Stimulated activated CD8-positive, alpha-beta memory T cell treated with anti-CD3 and anti-CD28 coated beads, Interleukin-7, amount 100 ng/mL, for 24 hours (primary cell): ENCODE measurements at places on chromosomes 2 and 18.

- DNase-seq: no peak
These were observed 97.7 kb downstream of the INO80D start for GRCh38 chr2:205988274-205988673.

- no peak for DNase-seq
These were observed 126.2 kb upstream of the VRK2 start for GRCh38 chr2:57920342-57920939.

GRCh38 chr2:101364878-101365277, 22.4 kb downstream of the CREG2 start:
- no peak for DNase-seq

- no peak for DNase-seq
These were observed 62.5 kb downstream of the DHRS9 start for GRCh38 chr2:169131587-169132512.

GRCh38 chr18:63820694-63821093, 45.5 kb downstream of the SERPINB7 start:
- no peak for DNase-seq

GRCh38 chr2:134336352-134336751, 82.5 kb downstream of the MGAT5 start:
- no peak for DNase-seq

DNA sequence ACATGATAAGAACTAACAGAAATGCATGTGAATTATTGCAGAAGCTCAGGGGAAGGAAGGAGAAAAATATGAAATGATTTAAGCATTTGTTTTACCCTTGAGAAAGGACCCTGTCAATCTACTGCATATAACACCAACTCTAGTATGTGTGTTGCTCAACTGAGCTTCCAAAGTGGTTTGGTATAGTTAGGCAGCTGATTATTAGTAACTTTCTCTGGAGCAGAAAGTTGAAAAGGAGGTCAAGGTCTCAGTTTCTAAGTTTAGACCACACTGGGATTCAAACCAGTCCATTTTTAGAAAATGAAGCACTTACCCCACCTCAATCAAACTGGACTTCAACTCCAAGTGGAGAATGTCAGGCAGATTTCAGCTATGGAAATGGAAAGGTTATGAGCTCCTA, 123.3 kb upstream of the CDC42EP3 start:
- DNase-seq: no peak
